Lower lobe of right lung (tissue), 2 donors: ENCODE measurements at places on chromosomes 7 and 10. TPM values are rescaled to one million over a fixed set of nuclear protein-coding genes. Genes with fewer than 3 reads are reported as not detected.

Gene NKX1-2
- total RNA-seq, result not detected

GRCh38 chr10:23158370-23158769 lies 33.7 kb upstream of the PTF1A start:
- no peak for DNase-seq
- peaks cover 6% of the 10 kb centered on the region for H3K4me1 ChIP-seq
- H3K36me3 ChIP-seq, result no peaks in the 10 kb centered on the region
- H3K27me3 ChIP-seq, result no peaks in the 10 kb centered on the region
- no peak overlapping the region for H3K4me3 ChIP-seq
- H3K27ac ChIP-seq, result no peak overlapping the region

DNA sequence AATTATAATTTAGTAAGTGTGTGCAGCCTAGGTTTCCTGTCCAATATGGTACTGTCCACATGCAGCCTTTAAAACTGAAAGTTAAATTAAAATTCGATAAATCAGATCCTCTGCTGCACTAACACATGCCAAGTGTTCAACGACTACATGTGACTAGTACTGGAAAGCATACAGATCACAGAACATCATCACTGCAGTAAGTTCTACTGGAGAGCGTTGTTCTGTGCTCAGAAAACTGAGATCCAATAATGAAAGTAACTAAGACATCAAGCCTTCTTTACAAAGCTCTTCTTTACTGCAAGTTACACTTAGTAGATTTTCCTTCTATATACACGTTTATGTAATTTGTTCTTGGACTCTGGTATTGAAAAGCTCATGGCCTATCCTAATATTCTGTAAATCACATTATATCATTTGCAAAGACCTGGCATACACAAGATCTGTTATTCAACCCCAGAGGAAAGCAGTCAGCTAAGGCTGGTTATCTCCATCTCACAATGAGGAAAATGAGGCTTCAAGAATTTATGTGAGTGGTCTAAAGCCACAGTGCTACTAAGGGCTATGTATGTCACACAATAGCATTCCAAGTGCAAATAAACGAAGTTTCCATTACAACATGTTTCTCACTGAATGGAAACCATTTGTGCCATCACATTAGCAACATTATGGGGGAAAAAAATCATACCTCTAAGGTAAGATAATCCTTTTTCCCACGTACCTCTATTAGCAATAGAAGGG lies 77.6 kb downstream of the VPS41 start:
- H3K4me3 ChIP-seq, result no peak overlapping the region
- DNase-seq, result no peak
- no peak overlapping the region for H3K27ac ChIP-seq
- H3K27me3 ChIP-seq, result no peaks in the 10 kb centered on the region

Gene SORCS1
- total RNA-seq, result 0.15 TPM

DNA sequence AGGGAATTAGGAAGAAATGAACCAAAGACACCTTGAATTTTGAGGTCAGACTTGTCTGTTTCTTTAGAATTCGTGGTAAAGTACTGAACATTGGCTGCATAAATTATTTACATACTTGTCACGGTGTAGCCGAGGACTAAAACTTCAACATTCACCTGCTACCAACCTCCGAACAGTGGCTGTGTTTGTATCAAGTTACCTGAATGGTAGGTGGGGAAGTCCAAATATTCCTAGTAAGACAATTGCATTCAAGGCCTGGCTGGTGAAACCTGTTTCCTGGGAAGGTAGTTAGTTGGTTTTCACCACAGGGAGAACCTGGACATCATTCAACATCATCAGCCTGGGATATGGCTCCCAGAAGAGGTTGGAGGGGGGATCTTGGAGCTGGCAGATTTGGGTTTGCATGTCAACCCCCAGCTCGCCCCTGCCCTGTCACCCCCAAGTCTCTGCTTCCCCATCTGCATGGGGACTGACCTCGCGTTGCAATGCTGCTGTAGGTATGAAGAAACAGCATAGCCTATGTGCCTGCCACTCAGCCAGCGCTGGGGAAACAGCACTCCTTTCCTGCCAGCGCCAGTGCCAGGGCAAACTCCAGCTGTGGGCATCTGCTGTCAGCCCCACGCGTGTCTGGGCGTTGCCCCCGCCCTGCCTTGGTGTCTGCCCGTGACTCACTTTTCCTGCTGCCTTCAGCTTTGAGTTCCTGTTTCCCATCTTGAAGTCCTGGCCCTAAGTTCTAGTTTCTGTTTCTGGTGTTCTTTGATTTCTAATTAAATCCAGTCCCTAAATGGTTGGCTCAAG lies 12.7 kb upstream of the LARP4B start:
- DNase-seq, result peak; percentile 90
- H3K4me3 ChIP-seq, result no peak overlapping the region
- H3K36me3 ChIP-seq, result no peaks in the 10 kb centered on the region
- H3K4me1 ChIP-seq, result peaks cover 10% of the 10 kb centered on the region
- H3K27me3 ChIP-seq, result no peaks in the 10 kb centered on the region
